ENCODE measurements at places on chromosomes 7 and 10. TPM values are rescaled to one million over a fixed set of nuclear protein-coding genes. Genes with fewer than 3 reads are reported as not detected.

GRCh38 chr7:97004247-97005182 is 838 bp upstream of the DLX6 start:
- DNase-seq: no peak

- no peak for DNase-seq
Measured at GRCh38 chr7:90424720-90425119, 21.5 kb downstream of the CLDN12 start.

DNA sequence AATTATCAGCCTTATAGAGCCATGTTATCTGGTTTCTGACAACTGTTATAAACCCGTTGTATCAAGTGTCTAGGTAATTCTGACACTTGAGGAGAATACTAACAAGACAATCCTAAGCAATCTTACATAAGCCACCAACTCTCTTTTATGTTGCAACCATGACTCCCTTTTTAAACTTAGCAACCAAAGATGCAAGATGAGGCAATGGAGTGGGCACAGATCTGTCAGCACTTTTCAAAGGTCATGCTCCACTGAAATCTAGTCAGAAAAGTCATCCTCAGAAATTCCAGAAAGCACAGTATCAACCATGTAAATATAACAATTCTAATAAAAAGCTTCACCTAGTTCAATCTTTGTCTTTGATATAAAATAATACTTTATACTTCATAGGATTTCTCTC is 77.0 kb upstream of the SEMA3A start:
- DNase-seq: no peak

DNA sequence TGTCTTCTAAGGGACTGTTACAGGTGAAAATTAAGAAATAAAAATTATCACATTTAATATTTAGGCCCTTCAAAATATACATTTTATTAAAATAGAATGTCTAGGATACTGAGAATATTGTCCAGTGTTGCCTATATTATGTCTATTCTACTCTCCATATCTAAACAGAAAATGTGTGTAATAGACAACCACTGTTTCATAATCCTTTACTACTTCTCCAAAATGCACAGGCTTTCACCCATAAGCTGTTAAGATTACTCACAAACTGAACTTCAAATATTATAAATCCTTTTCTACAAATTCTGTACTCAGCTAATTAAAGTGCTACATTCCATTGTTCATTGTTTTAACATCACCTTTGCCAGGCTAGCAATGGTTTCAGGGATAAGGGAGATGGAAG is 56.7 kb upstream of the TFEC start:
- DNase-seq: no peak

- DNase-seq: no peak
Measured at GRCh38 chr7:49333180-49333881, 409.0 kb downstream of the CDC14C start.

Gene CUBN
- 0.07 TPM for total RNA-seq

DNA sequence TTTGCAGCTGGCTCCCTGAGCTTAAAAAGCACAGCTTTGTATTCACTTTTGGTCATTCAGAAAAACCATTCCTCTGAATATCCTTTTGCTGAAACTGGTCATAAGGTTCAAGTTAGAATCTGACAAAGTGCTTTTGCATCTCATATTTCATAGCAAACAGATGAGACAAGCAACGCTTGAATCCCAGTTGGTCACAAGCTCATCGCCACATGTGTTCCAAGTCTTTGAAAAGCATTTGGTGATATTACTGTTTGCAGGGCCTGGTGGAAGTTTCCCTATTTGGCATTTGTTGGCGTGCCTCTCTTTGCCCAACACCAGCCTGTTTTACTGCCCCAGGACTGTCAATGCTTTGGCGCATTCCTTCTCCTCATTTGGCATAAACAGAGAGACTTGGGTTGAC is 10.3 kb downstream of the TACC2 start:
- DNase-seq: no peak

- no peak for DNase-seq
Measured at GRCh38 chr10:74510594-74510993, 315.8 kb upstream of the KAT6B start.

Gene C10orf53
- total RNA-seq: not detected

DNA sequence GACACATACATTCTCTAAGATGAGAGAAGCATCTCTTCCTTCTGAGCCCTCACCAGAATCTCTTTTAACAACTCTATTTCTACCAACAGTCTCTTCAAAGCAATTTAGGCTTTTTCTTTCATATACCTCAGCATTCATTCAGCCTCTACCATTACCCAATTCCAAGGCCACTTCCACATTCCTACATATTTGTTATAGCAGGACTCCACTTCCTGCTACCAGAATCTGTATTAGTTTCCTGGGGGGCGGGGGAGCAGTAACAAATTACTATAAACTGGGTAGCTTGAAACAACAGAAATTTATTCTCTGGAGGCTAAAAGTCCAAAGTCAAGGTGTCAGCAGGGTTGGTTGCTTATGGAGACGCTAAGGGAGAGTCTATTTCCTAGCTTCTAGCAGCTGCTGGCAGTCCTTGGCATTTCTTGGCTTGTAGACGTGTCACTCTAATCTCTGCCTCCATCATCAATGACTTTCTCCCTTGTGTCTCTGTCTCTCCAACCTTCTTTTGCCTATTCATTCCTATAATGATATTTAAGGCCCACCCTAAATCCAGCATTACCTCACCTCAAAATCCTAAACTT is 7.4 kb downstream of the PRPS1L1 start:
- DNase-seq: no peak

- DNase-seq: no peak
Measured at GRCh38 chr10:26881600-26882331, 21.0 kb upstream of the ABI1 start.

DNA sequence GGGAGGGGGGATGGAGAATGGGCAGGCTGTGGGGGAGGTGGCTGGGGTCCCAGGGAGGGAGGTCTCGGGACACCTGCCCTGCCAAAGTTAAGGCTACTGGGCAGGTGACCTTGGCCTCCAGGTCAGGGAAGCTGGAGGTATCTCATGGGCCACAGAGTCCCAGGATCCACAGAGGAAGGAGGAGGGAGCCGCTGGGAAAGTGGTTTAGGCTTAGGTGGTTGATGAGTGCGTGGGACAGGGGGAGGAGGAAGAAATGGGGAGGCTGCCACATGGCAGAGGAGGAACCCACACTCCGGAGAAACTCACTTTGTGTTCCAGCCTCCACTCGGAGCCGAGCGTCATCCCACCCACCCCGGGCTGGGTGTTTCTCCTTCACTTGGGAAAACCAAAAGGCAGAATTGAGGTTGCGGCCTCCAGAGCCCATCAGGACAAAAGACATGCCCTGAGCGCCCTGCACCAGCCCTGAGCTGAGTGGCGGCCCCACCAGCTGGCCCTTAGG is 46.1 kb downstream of the ASB13 start:
- DNase-seq: no peak

DNA sequence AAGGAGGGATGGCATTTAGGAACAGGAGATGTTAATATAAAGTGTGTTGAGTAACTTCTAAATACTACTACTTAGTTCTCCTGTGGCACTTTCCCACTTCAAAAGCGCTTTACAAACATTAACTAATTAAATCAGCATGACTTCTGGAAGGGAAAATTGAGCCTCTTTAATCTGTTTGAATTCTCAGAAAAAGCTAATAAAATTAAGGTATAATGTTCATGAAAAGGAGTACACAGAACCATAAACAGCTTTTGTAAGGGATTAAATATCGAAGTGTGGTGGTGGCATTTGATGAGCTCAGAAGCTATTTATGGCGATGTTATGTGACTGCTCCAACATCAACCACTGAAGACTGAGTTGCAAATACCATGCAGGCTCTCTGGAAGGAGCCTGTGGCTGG is 10.2 kb upstream of the VAX1 start:
- no peak for DNase-seq

Gene SPDYE2B
- total RNA-seq: not detected
